Left renal pelvis (tissue), 4 donors: ENCODE measurements at places on chromosomes 7 and 10. TPM values are rescaled to one million over a fixed set of nuclear protein-coding genes. Genes with fewer than 3 reads are reported as not detected.

Gene GIMAP7
- 13.0 TPM for polyA plus RNA-seq

GRCh38 chr7:46539892-46540483, 618.9 kb upstream of the IGFBP3 start:
- no peak for DNase-seq

GRCh38 chr10:116121640-116122525, 151.1 kb downstream of the GFRA1 start:
- no peak for DNase-seq

Gene INMT
- 1.4 TPM for polyA plus RNA-seq

GRCh38 chr7:75815418-75816064, 1.9 kb upstream of the CCL24 start:
- DNase-seq = no peak

GRCh38 chr7:138649506-138649905, 51.7 kb downstream of the SVOPL start:
- no peak for DNase-seq

DNA sequence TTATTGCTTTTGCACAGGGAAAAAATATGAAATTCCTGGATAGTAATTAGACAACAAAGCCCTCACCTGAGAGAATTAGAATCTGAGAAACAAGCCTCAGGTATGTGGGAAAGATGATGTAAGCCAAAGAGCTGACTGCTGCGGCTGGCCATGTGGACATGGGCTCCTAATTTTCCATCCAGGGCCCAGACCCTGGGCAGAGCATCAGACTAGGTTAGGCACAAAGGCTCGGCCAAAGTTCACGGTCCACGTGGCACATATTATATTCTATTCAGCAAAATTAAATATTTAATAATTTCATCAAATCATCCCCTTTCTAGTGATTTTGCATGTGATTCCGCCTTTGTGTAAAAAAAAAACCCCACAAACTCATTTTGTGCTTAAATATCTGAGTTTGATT, 5.1 kb downstream of the CYP3A4 start:
- DNase-seq = no peak

GRCh38 chr7:23043441-23043840, 29.5 kb upstream of the HYCC1 start:
- DNase-seq = no peak

Gene INHBA
- 6.5 TPM for polyA plus RNA-seq

Gene ZFAND2A
- 24.2 TPM for polyA plus RNA-seq

GRCh38 chr7:106309362-106309761, 24.6 kb upstream of the NAMPT start:
- DNase-seq = no peak

DNA sequence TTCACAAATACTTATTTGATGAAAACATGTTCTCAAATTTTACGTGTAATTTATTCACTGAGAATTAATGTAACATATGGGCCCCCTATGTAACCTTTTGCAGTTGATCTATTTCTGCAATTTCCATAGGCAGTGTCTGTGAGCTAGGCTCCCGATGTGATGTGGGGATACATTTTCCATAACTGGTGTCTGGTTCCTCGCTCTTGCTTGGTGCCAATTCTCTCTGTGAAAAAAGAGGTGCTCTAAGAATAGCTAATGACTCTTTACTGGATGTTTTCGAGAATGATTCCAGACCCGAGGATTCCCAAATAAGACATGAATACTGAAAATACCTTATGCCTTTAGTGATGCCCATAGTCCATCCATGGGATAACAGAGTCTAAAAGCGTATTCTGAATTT, 286.7 kb upstream of the FZD8 start:
- no peak for DNase-seq

DNA sequence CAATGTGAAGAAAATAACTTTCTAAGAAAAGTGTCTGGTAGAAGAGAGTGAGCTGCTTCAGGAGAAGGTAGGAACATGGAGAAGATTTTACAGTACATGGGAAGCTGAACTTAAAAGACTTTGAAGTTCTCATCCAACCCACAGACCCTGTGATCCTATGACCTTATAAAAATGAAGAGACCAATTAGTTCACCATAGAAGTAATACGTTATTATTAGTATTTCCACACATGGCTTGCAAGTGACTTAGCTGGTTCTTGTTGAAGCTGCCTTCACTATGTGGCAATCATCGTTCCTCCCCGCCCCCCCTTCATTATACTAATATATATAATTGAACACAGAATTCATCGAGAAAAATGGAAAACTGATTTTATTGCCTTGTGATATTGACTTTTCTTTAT, 129.1 kb downstream of the SND1 start:
- no peak for DNase-seq

Gene PDE6C
- 2.5 TPM for polyA plus RNA-seq

- DNase-seq = no peak
Observed at GRCh38 chr7:105587909-105588635, 6.8 kb upstream of the EFCAB10 start.

DNA sequence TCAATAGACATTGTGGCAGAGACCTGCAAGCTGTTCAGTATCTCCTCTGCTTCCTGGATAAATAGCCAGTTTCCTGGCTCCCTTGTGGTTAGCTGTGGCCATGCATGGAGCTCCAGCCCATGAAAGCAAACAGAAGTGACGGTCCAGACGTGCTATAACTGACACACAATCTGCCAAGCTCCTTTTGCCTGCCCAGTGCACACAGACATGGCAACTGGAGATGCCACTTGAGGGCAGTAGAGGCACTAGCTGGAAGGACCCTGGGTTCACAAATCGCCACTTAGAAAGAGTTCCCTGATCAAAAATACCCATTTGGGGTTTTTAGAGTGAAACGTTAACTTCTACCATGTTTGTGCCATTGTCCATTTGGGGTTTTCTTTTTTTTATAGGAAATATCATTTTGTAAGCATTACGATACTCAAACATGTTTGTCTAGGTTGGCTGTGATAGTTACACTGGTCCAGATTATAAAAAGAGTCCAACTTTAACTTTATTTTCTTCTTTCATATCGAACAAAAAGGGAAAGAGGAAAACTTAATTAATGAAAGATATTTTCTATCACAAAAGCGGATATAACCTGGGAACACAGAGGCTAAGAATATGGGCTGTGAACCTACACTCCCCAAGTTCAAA, 31.3 kb downstream of the KIN start:
- DNase-seq = no peak

DNA sequence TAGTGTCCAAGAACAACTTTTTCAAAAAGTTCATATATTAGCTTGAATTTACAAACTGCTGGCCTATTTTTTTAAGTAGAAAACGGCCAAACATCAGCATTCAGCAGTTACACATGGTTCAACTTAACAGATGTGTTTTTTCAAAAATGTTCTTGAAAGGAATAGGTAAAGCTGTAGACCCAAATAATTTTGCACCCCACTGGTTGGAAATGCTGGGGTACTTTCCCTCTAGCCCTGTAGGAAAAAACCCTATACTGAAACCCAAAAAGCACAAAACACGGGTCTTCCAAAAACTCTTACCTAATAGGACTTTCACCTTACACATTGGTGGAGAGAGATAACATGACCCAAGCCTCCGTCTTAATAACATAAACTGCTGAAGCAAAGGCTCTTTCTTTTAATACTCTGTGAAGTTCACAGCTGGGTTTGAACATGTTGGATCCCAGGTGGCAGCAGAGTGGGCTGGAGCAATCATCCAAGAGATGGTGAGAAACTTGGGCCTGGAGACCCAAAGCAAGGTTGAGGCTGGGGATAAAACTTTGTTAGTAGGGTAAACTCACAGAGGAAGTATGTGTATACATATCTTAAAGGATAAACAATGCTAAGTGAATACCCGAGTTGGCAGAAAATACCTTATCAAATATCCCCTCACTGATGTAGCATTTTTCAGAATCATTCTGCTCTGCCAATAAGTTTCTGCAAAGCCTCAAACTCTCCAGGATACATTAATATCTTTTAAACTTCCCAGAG, 629 bp upstream of the DNAJC9 start:
- DNase-seq = no peak

GRCh38 chr7:128872394-128872824, 9.8 kb downstream of the ATP6V1F start:
- DNase-seq = no peak

- no peak for DNase-seq
Observed at GRCh38 chr10:20954519-20954918, 57.4 kb upstream of the NEBL start.

Gene CUBN
- 102 TPM for polyA plus RNA-seq

- no peak for DNase-seq
Observed at GRCh38 chr7:81846398-81846797, 76.6 kb upstream of the HGF start.
